ENCODE measurements at places on chromosomes 12 and 14. TPM values are rescaled to one million over a fixed set of nuclear protein-coding genes. Genes with fewer than 3 reads are reported as not detected.

RNASE7 gene
- 0.11 TPM for polyA plus RNA-seq

KRT80 gene
- 9.1 TPM for polyA plus RNA-seq

GRCh38 chr14:64826333-64826732, 53.4 kb downstream of the SPTB start:
- DNase-seq: no peak

- no peak for DNase-seq
These were observed 463.6 kb downstream of the TMEM117 start for GRCh38 chr12:44299524-44299923.

KLRK1 gene
- 0.57 TPM for polyA plus RNA-seq

CLEC4A gene
- 1.4 TPM for polyA plus RNA-seq

Measured in pancreas (tissue), 10 donors.